Lung microvascular endothelial cell (primary cell): ENCODE measurements at places on chromosomes 1 and 21. TPM values are rescaled to one million over a fixed set of nuclear protein-coding genes. Genes with fewer than 3 reads are reported as not detected.

DNA sequence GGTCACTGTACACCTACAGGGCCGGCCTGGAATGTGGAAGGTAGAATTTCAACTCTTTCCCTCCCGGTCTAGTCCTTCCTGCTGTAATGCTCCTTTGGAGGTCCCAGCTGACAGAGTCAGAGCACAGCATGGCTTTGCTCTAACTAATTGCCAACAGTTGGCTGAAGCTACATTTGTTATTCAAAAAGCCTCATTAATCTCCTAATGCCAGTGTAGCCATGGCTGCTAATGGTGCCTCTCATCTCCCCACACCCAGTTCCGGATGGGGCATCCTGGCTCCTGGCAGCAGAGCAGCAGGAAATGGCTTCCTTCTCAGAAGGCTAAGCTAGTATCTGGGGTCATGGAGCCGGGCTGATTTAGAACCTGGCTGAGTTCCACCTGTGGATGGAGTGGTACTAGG is 18.7 kb upstream of the CAMK1G start:
- no peak for DNase-seq

- DNase-seq = no peak
Observed at GRCh38 chr1:17061892-17062291, 8.1 kb upstream of the SDHB start.

GRCh38 chr21:16537501-16537900 is 807.7 kb downstream of the USP25 start:
- no peak for DNase-seq

DNA sequence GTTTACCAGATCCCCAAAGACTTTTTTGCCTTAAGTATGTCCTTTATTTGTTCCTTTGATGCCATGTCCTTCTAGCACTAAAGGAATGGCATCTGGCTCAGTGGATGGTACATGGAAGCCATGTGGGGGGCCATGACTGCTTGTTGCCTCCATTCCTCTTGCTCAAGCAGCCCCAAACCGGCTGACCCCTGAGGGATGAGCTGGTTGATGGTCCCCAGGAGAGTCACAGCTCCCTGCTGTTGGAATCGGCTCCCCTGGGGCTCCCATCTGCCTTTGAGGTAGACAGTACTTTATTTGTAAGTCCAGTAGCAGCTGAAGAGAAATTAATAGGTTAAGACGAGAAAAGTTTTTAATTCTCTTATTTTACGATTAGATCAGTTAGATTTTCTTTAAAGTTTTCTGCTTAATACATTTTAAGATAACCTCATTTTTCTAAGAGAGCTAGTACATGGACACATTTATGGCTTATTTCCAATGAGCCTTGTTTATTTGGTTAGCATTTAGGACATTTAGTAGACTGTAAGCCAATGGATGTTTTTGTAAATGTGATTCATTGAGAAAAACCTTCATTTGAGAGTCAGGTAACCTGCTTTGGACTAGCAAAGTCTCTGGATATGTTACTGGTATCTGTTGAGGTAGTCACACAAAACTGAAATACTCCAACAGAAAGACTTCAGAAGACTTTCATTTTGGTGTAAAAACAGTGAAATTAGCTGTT is 88.2 kb downstream of the CAMTA1 start:
- DNase-seq = no peak

DNA sequence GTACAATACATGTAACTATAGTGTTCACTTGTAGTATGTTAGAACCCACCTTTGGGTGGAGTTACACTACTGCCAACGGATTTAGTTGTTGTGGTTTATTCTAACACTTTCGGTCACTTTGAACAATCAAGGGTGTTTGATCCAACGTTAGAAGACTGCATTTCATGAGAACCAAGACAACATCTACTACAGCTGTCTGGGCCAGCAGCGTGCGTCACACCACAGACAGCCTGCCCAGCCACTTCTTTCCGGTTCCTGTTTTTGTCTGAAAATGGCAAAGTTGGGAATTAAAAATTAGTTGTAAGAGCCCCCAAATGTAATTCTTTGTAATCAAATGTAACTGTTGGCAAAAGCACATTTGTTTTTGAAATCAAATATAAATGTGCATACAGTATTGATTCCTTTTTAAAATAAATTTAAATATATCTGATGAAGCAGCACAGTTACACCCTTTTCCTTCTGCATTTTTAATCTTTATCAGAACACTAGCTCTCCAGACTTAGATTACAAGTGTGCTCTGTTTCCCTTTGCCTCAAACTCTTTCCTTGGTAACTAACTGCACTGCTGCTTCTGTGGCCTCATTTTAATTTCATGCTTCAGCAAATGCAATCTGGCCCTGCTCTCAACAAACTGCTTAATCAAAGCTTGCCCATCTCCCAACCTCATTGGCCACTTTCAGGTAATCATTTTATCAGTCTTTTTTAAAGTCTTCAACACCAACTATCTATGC is 86.6 kb upstream of the DPH5 start:
- peak; percentile 96 for DNase-seq

SIK1 gene
- total RNA-seq = 0.65 and 4.0 TPM in 2 replicates
